Stimulated activated CD8-positive, alpha-beta memory T cell treated with anti-CD3 and anti-CD28 coated beads, Interleukin-7, amount 100 ng/mL, for 4 hours (primary cell): ENCODE measurements at places on chromosomes 3 and 15.

DNA sequence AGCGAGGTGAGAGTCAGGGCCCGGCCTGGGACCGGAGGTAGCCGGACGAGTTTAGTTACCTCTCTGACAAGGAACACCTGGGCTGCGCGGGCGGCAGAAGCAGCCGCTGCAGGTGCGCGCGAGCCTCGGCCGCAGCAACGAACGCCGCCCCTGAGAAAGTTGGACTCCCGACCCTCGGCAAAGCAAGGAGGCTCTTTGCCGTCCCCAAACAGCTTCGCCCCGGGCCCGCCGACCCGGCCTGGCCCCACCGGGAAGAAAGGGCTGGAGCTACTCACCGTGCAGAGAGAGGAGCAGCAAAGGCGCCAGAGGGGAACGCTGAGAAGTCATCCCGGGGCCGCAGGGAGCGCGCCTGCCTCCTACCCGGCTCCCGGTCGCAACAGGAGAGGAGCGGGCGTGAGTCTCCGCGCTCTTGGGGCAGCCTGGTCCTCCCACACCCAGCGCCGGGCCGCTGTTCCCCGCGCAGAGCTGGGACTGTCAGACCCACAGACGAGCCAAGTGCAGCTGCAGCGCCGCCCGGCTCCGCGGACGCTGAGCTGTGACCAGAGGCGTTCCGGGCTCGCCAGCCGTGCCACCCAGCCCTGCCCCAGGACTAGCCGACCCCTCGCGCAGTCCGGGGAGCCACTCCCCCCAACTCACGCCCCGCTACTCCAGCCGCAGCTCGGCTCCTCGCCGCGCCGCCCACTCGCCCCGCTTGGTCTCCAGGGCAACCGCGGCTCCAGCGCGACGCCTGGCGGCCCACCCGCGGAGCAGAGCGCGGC, at the start of gene IGSF11:
Gene IGSF11 (minus strand): TSS at position 591 of the 758 bp plus-strand sequence. CDS start 264 bp downstream, at position 327.
- DNase-seq: peak; percentile 29

- DNase-seq: no peak
Observed at GRCh38 chr3:34508732-34509131, 710.3 kb downstream of the PDCD6IP start.

GRCh38 chr3:37194533-37194932, 20.2 kb upstream of the LRRFIP2 start:
- DNase-seq: no peak

DNA sequence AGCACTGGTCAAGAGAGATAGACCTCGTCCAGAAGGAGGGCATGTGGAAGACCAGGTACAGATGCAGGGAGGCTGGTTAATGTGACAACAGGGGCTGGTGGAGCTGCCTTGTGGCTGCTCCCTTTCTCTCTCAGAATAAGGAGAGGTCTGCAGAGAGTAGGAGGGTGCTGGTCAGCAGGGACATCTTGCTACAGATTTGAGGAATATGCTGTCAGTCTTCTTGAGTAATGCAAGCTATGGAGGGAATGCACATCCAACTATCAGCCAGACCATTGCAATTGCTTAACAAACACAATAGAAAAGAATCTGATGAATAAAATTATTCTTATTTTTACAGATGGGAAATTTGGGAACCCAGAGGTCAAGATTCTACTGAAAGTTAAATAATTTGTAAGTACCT, 20.3 kb upstream of the SIAH2 start:
- DNase-seq: no peak

DNA sequence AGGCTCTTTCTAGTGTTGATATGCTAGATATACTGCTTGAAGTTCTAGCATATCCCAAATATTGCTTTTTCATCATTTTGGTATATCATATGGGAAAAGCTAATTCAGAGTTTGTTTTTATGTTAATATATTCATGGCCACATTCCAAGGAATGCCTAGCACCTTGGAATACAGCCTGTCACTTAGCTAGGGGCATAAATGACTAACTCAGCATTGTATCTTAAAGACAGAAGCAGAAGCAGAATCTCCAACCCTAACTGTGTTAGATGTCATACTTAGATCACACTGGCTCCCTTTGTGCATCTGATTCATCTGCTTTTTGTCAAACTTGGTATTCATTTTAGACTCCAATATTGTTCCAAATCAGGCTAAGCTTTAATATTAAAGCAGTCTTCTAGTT, 130.8 kb upstream of the TSPAN3 start:
- DNase-seq: no peak

DNA sequence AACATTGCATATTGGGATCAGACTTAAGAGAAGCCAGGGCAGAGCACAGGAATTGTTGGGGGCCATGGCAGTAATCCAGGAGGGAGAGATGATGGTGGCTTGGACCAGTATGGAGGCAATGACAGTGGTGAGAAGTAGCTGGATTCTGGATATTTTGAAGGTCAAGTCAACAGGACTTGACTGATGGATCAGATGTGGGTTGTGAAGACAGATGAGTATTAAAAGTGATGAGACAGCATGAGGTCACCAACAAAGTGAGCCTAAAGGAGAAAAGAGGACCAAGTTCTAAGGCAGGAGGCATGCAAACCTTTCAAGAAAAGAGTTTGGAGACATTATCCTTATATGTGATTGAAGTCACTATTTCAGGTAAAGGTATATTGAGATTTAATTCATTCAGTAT, 56.6 kb upstream of the TIPARP start:
- no peak for DNase-seq

DNA sequence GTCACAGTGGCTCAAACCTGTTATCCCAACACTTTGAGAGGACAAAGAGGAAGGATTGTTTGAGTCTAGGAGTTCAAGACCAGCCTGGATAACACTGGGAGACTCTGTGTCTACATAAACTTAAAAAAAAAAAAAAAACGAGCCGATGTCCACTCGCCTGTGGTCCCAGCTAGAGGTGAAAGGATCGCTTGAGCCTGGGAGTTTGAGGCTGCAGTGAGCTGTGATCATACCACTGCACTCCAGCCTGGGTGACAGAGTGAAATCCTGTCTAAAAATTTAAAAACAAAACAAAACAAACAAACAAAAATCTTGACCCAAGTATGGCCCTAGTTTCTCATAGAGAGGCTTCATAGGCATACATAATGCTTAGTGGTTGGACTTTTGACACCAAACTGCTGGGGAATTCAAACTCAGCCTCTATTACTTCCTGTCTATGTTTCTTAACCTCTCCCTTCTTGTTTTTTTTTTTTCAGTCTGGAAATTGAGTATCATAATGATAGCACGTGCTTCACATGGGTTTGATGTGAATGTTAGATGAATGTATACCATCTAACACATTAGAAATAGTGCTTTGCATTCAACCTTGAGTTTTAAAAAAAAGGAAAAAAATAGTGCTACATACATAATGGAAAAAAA, 46.4 kb upstream of the CAPN7 start:
- no peak for DNase-seq

- DNase-seq: no peak
Observed at GRCh38 chr15:63939531-63940130, 105.9 kb upstream of the HERC1 start.

- DNase-seq: no peak
Observed at GRCh38 chr15:37032091-37032775, 68.1 kb downstream of the MEIS2 start.

GRCh38 chr3:108598375-108598774, 8.9 kb downstream of the DZIP3 start:
- DNase-seq: no peak

DNA sequence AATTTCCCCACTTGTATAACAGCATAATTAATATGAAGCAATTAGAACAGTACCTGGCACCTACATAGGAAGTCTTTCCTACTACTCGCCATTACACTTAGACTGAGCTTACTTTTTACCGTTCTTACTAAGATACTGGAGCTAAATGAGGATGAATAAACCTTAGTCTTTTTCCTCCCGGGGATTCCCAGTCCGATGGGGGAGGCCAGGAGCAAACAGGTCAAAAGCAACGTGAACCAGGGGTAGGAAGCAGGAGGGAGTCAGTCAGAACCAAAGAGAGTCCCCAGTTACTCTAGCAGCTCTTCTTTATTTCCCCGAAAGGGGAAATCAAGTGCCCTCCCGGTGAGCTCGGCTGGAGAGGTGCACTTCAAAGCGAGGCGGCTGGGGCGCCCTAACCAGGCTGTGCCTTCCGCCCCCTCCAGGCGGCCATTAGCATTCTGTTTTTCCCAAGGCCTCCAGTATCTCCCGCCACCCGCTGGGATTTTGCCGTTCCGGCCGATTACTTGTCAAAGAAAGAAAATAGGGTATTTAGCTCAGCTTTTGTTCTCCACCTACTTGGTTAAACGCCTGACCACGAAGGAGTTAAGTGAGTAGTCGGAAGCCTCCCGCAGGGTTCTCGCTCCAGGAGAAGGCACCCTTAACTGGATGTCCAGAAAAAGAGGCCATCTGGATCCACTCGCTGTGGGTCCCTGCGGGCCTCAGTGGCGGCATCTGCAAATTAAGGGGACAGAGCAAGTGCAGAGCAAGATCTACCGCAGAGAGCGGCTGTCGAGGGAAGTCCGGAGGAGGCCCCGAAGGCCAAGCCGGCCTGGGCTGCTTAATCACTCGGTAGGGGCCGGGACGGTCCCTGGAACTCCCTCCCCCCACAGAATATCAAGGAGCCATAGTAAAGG, 6.3 kb upstream of the EOMES start:
- DNase-seq: no peak

DNA sequence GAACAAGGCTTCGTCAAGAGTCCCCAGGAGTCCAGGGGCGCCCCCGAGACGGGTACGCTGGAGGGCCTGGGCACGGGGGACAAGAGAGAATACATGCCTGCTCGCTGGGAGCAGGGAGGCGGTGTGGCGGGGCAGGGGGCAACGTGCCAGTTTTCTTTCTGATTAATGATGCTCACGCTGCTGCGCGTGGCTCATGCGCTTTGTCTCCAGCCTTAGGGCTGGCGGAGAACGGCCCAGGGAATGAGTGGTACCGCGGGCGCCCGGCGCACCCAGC, 408 bp upstream of the ARPP21 start:
- no peak for DNase-seq

GRCh38 chr15:49988766-49989165, 130.3 kb downstream of the ATP8B4 start:
- no peak for DNase-seq

DNA sequence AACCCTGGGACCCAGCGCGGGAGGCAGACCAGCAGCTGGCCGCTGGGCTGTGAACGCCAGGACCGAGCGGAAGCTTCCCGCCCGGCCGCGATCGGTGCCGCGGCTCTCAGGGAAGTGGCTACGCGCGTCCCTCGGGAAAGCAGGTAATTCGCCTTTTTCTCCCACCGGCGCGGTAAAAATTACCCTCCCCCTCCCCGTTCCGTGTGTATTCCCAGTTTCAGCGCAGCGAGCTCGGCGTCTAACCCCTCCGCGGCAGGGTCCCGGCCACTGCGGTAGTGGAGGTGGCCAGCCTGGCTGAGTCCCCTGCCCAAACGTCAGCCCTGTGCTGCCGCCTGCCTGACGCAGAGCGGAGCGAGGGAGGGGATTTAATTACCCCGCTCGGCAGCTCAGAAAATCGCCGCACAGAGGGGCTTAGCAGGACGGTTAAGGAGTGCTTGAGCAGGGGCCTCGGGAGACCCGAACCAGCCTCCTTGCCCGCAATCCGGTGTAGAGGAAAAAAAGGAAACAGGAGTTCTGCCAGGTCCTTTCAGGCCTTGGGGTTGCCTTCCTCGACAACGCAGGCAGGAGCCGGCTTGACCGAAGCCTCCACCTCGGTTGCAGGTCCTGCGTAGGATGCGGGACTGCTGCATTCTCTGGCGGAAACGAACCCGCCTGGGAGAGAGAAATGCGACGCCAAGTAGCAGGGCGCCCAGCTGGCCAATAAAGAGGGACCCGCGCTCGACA, 2.9 kb downstream of the GATA2 start:
- no peak for DNase-seq

- DNase-seq: no peak
Observed at GRCh38 chr15:58931987-58932588, 1.4 kb downstream of the SLTM start.

DNA sequence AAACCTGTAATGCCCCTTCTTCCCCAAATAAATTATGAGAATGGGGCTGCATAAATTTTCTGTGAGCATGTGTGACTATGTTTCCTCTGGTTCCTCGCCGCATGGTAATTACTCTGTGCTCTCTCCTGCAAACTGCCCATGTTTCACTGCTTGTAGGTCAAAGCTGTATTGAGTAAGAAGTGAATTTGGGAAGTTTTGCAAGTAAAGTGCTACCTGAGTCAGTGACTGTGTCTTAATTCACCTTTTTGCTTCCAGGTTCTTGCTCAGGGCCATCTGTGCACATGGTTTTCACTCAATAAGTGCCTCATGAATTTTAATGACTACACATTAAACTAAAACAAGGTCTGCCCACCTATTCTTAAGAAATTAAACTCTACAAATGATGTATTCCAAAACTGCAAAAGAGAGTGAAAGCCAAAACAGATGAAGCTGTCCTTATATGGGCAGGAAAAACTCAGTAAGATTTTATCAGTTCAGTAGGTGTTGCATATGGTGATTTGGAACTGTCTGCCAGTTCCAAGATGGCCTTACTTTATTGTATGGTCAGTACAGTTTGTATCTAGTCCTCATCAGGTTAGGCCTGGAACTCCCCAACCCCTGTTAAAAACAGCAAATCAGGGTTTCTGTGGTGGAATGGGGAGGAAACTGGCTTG, 100.0 kb downstream of the LPP start:
- DNase-seq: no peak

GRCh38 chr3:149783576-149783975, 8.8 kb downstream of the ANKUB1 start:
- no peak for DNase-seq

DNA sequence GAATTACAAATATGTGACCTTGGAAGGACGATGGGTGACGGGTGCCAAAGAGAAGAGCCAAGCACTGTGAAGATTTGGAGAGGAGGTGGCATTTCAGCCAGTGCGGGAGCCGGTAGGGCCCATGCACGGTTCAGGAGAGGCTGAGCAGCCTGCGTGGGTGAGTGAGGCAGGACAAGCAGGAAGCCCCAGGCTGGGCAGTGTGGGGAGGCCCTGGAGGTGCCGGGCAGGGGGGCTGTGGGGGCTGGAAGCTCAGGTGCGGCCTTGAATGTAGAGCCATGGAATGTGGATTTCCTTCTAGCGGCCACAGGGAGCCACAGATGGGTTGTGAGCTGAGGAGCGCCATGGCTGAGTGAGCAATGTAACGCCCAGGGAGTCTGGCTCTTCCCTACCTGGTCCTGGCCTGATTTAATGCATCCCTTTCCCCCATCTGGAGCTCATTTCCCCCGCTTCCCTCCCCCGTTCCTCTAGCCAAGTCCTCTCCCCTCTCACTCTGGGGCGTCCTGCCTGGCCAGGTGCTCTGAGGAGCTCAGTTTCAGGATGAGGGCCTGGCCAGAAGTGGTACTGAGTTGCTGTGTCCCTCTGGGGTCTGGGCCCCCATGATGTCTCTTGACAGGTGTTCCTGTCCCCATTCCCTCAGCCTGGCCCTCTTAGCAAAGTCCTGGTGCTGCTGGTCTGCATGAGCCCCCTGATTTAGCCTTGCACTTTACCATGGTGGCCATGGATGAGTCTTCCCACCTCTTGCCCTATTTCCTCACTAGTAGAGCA, 41.8 kb upstream of the IQSEC1 start:
- no peak for DNase-seq

DNA sequence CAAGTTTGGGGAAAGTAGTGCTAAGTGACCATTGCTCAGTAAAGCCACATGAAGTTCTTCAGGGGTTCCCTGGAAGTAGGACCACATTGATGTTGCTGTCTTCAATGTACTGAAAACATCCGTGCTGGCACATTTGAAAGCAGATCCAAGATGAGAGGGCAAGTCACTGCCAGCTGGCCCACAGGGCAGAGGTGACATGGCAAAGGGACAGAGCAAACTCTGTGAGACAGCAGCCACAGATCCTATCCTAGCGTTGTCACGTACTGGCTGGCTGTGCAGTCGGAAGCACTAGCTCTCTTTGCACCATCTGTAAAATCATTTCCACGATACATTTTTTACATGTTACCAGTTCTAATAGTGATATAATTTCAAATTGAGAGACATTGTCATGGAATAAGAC, 13.8 kb downstream of the MUC13 start:
- no peak for DNase-seq
